ENCODE measurements at places on chromosomes 4 and X. TPM values are rescaled to one million over a fixed set of nuclear protein-coding genes. Genes with fewer than 3 reads are reported as not detected.

The ABCB7 gene
- total RNA-seq: 26.1 TPM

The MAGEA11 gene
- total RNA-seq: not detected

DNA sequence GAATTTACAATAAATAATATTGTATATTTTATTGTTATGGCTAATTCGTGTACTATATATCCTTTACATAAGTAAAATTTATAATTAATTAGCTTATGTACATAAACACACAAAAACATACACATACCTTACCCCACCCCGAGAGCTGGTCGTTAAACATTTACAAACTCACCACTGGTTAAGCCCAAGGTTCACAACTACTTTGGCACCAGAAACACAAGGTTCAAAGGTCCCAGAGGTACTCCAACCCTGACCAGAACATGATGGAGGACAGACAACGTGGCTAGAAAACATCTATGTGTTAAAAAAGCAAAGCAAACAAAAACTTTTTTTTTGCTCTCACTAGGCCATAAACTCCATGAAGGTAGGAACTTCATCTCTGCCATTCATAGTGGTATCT is 37.7 kb downstream of the SLC25A5 start:
- H3K27me3 ChIP-seq: peaks cover 3% of the 10 kb centered on the region
- no peak overlapping the region for H3K4me3 ChIP-seq
- H3K27ac ChIP-seq: no peak overlapping the region
- H3K4me1 ChIP-seq: no peaks in the 10 kb centered on the region
- no peak for DNase-seq

DNA sequence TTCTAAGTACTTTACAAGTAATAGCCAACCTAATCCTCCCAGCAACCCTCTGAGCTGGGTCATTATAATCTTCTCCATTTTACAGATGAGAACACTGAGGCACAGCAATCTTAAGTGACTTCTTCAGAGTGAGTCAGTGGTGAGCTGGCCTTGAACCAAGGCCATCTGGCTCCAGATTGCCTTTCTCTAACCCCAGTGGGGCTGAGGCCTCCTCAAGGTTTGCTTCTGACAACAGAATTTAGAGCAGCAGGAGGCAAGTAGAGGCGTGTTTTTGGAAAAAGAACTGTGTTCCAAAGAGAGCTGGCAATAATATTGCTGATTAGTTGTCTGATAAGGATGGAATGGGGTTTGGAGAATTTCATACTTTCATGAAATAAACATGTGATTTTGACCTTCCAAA is 41.2 kb downstream of the PIR start:
- H3K4me1 ChIP-seq: no peaks in the 10 kb centered on the region
- H3K36me3 ChIP-seq: no peaks in the 10 kb centered on the region
- H3K4me3 ChIP-seq: no peak overlapping the region
- H3K27ac ChIP-seq: no peak overlapping the region
- H3K27me3 ChIP-seq: no peaks in the 10 kb centered on the region

DNA sequence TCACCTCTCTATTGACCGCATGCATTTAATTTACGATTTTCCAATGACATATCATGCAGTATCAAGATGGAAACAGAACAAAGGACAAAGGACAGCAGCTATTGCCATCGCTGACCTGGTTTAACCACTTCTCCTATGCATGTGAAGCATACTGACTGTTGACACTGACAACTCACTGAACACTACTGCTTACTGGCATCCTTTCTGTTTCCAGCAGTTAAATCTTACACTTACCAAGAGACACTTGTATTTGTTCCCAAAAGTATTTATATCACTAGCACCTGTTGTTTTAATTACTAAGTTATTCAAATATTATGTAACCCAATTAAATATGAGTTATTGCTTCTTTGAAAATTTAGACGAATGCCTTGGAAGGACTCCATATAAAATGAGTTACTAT is 176.7 kb downstream of the PDGFC start:
- no peak overlapping the region for H3K4me3 ChIP-seq
- no peaks in the 10 kb centered on the region for H3K27me3 ChIP-seq
- H3K4me1 ChIP-seq: no peaks in the 10 kb centered on the region
- no peaks in the 10 kb centered on the region for H3K36me3 ChIP-seq
- no peak for DNase-seq
- H3K27ac ChIP-seq: no peak overlapping the region
